Astrocyte (in vitro differentiated cells and primary cell): ENCODE measurements at places on chromosomes 1 and 21. TPM values are rescaled to one million over a fixed set of nuclear protein-coding genes. Genes with fewer than 3 reads are reported as not detected.

Gene TMCO2
- not detected in 2 replicates for total RNA-seq

DNA sequence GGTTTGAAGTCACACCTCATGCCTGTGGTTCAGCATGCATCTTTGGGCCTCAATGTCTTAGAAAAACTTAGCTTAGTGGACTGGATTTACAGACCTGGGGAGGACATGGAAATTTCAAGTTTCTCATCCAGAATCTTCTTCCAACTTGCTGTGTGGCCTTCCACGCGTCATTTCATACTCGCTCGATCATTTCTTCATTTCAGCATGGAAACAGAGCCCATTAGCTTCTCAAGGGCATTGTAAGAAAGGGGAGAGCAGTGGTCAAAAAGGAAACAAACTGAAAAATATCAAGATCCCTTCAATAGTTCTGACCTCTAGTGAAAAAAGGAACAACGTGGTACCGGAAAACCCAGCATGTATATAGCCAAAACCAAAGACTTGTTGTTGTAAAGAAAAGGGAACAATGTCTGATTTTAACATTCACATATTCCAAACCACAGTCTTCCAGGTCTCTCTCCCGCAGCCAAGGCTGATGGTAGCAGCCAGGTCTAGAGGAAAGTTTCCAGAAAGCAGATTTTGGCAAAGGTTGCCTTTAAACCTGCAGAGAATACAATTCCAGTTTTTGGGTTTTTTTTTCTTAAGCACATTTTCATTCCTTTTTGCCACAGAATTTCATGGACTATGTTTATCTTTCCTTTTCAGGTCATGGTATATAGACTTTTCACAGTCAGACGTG, 97.0 kb upstream of the CDC42BPA start:
- no peak for DNase-seq

DNA sequence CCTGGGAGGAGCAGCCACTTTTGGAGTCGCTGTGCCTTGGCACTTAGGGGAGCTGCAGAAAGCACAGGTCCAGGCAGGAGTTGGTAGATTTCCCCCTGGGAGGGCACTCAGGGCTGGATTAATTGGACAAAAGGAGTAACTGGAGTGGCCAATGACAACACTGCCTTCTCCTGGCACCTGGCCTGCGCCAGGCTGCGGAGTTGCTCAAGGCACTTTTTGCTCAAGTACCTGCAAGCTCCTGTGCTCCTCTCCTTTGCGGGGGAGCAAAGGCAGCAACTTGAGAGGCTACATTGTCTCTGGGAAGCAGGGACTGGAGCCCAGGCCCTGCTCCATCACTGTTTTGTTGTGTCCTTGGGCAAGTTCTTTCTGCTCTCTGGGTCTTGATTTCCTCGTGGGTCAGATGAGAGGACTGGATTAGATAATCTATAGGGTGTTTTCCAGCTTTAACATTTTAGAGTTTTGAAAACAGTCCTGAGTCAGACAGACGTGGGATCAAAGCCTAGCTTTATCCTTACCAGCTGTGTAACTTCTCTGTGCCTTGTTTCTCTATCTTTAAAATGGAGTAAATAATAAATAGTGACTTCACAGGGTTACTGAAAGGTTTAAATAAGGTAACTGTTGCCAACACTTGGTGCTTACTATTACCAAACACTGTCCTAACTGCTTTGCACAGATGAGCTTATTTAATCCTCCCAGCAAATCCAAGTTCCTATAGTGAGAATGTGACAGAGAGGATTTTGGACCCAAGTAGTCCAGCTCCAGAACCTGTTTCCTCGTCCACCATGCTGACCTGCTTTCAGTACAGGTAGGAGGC, 18.0 kb upstream of the GRHL3 start:
- DNase-seq = no peak

- DNase-seq = no peak
Measured at GRCh38 chr1:39805385-39805784, 16.7 kb upstream of the BMP8B start.

DNA sequence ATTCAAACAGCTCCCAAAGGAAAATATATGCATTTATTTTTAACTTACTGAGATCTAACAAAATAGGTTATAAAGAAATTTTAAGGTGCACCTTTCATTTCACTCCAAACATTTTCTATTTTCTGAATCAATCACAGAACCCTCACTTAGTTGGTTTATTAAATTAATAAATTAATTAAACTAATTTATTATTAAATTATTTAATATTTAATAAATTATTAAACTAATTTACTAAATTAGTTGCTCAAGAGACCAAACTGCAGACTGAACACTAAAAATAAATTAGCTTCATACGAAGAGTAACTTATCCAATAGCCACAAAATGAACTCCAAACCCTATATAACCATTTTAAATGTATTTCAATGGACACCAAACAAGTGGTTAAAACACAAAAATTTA, 68.0 kb downstream of the PRPF38A start:
- DNase-seq = no peak

DNA sequence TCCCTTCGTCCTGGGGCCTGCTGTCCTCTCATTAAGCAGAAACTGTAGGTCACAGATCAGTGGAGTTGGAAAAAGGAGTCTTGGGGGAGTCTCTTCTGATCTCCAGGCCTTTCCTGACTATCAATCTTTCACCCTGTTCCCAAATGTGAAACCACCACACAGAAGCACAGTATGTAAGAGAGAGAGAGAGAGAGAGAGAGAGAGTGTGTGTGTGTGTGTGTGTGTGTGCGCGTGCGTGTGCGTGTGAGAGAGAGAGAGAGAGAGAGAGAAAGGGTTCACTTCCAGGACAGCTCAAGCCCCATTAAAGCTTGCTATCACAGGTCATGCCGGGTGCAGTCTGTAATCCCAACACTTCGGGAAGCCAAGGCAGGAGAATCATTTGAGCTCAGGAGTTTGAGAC, 1.5 kb upstream of the TTC24 start:
- no peak for DNase-seq

Gene MFAP2
- total RNA-seq = 121 and 132 TPM in 2 replicates

Gene ELAVL4
- not detected in 2 replicates for total RNA-seq

DNA sequence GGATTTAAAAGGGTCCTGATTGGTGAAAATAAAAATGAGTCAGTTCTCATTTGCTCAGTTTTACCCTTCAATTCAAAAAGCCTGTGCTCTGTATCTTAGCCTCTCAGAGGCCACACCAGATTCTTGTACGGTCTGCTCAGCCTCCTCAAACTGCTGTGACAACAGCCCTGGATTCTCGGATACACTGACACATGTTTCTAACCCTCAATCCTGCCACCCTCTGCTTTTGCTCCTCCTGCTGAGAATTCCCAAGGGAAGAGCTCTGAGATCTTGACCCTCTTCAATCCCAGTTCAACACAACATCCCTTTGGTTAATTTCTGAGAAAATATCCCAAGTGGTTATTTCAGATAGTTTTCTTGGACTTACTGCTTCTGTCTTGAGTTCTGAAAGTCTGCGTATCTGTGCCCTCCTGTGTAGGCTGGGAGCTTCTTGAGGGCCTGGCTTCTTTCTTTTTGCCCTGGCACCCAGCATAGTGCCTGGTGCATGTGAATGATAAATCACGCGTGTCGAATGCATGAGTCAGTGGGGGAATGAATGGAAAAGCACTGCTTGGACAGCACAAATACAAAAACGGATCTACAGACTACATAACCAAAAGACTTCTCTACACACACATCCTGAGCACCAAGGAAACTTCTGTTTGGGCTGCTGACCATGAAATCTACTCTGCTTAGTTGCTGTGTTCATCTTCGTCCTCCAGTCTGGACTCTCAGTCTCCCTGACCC, 24.5 kb downstream of the IRF2BP2 start:
- peak; percentile 81 for DNase-seq

Gene IVL
- 0.16 TPM in 1 of 2 replicates, not detected in the other for total RNA-seq

Gene UBQLN4
- total RNA-seq = 33.5 and 40.0 TPM in 2 replicates

DNA sequence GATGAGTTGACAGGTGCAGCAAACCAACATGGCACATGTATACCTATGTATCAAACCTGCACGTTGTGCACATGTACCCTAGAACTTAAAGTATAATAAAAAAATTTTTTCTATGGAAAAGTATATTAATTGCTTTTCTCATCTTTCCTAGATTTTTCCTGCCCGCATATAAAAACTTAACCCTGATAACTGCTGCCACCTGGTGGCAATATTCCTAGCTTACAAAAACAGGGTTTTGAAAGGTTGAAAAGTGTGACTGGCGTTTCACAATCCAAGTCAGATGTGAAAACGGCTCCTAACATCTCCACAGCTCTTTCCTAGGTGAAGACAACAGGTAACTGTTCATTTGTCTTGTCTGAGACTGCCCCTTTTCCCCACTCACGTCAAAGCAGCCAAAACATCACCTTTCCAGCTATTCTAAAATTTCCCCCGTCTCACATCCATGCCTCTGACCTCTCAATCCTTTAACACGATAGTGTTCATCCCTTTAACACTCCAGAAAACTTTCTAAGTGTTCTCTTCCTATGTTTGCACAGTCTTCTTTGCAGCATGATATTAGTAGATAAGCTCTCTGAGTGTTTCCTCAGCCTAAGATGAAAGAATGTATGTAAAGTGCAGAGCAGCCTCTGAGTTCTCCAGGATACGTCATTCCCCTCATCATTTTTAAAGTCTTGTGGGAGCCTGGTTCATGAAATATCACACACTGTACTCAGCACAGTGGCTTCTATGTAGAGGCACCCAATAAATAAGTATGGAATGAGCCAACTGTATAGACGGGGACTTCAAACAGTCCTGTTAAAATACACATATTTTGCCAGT, 27.5 kb downstream of the OVGP1 start:
- peak; percentile 4 for DNase-seq
